ENCODE measurements at places on chromosomes 1 and 21.

- DNase-seq = no peak
Observed at GRCh38 chr1:12095452-12096263, 32.6 kb downstream of the TNFRSF8 start.

DNA sequence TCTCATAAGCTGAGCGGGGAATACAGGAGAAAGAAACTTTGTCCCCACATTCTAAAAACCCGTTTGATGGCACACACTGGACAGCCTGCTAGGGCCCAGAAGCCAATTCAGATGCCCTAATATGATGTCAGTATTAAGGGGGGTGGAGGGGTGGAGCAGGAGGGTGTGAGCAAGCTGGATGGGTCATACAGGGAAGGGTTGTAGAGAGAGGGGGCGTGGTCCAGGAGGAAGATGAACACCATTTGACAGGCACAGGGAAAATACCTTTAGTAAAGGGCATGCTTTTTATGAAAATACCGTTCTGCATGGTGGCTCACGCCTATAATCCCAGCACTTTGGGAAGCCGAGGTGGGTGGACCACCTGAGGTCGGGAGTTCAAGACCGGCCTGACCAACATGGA, 6.0 kb downstream of the TARS2 start:
- DNase-seq = no peak

DNA sequence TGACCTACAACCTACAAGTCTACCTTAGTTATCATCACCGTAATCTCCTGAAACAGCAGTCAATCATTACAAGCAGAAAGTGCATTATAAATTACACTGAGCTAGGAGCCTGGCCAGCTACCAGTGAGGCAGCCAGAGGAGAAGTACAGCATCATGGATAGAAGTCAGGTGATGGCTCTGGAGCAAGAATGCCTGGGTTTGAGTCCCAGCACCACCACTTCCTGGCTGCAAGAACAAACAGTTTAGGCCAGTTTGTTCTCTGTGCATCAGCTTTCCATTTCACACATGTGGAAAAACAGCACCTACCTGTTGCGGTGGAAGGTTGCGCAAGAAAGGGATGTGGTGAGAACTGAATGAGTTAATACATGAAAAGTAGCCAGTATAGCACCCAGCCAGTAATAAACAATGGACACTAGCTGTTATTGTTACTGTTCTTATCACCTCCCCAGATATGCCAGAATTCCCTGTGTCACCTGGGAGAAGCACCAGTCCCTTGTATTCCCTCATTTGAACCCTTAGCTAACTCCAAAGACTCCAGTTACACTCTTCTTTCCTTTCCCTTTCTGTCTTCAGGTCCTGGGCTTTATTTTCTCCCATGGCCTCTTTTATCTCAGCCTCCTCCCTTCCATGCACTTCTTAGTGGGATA, 9.0 kb downstream of the CREG1 start:
- no peak for DNase-seq

GRCh38 chr1:4752059-4752458, 97.7 kb downstream of the AJAP1 start:
- no peak for DNase-seq

- no peak for DNase-seq
Observed at GRCh38 chr21:35475762-35476161, 426.7 kb upstream of the RUNX1 start.

GRCh38 chr1:245322673-245323072, 167.9 kb downstream of the KIF26B start:
- DNase-seq = no peak

GRCh38 chr1:177286396-177286795, 115.6 kb downstream of the BRINP2 start:
- no peak for DNase-seq

GRCh38 chr1:32696041-32696440, 6.5 kb downstream of the SYNC start:
- no peak for DNase-seq

- DNase-seq = no peak
Observed at GRCh38 chr1:188022661-188023060, 1193.9 kb downstream of the PLA2G4A start.

GRCh38 chr1:28668191-28668955, at the start of gene GMEB1:
TSS of gene GMEB1 (plus strand) at chr1:28668784. CDS start at chr1:28683613, 14,829 bp downstream.
- DNase-seq = peak; percentile 79

DNA sequence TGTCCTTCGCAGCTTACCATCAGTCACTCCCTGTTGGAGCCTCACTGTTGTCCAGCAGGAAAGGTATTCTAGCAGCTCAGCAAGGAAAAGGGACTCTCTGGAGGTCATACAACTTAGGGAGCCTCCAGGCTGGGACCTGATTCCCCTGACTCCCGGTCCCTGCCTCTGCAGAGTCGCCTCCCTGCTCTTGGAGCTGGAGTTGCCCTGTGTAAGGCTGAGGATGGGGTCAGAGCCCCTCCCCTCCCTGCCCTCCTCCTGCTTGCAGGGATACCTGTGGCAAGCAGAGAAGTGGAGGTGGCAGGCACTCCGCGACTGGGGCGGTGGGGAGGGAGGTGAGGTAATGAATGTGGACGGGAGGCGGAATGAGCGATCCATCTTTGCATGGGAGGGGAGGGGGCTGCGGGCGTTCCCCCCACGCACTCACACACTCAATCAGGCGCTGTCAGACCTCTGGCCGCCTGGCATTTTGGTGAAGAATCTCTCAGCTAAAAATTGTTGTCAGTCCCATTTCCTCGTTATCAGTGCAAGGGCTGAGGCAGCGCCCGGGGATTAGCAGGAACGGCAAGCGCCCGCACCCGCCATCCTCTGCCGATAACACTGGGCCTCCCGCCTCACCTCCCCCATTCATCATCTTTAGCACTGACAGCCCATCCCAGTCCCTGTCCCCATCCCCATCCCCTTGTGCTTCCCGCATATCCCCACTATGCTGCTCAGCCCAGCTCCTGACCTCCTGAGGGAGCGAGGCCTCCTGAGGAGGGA, 64.3 kb downstream of the TMEM53 start:
- no peak for DNase-seq

DNA sequence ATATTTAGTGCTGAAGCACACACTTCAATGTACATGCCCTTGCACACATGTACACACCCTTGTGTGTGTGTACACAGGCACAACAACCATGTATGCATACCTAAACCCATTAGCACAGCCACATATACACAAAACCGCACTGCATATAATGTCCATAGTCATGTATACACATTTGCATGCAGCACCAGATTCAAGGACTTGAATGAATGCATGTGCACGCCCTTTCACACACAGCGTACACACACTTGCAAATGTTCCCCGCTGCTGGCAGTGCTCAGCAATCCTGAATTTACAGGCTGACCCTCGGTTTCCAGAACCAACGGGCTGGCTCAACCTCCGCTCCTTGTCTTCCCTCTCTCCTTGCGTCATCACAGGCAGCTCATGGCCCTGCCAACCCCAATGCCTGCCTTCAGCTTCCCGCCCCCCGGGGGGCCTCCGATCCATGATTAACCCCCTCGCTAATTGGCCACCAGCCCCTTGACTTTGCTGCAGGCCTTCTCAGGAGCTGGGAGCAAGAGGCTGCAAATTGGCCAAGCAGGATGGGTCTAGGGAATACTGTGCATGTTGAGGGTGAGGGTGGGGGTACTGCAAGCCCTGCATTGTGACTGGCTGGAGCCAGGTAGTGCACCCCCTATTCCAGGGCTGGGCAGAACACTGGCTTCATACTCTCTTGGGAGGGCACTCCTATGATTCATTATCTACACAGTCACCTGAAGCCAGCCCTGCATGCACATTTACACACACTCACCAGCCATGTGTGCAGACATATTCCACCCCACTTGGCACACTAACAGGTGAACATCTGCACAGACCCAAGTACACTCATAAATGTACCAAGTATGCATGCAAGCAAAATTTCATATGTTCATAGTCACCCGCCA, 7.9 kb downstream of the GPR3 start:
- DNase-seq = no peak

DNA sequence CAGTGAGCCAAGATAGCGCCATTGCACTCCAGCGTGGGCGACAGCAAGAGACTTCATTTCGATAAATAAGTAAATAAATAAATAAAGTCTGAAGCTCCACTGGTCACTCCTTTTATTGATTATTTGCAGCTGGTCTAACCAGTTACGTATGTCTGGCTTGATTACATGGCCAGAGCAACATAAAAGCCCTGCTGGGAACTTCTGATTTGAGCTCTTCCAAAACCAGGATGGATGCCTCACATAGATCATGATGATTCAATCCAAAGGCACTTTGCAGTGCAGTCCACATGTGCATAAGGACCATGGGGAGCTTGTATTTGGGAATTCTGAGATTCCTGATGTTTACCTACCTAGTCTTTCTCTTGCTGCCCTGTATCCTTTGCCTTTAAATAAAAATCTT, 24.0 kb downstream of the NSUN4 start:
- DNase-seq = no peak

- DNase-seq = no peak
Observed at GRCh38 chr1:205049479-205049878, 6.5 kb downstream of the CNTN2 start.

DNA sequence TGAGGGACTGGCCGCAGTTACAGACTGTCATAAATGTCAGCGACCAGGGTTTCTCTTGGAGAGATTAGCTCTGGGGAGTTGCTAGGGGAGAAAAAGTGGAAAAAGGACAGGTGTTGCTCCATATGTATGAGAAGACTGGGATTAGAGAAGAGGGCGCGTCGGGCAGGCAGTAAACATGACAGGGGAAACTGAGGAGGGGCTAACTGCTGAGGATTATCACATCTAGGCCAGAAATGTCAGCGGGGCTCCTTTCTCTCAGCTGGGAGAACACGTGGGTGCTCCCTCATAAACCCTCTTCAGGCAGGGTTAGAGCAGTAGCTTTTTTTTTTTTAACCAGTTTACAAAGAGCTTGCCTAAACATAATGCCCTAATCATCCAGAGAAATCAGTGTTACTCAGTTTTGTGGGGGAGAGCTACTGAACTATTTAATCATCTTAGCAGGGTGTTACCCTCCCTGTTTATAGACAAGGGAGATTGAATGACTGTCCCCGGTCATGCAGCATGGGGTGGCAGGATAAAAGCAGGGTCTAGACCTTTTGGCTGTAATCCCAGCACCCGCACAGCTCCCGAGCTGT, 35.2 kb downstream of the ELAPOR1 start:
- no peak for DNase-seq

All from effector CD4-positive, alpha-beta T cell (primary cell).